Skeletal muscle tissue (tissue), 5 donors: ENCODE measurements at places on chromosomes 2 and 18. TPM values are rescaled to one million over a fixed set of nuclear protein-coding genes. Genes with fewer than 3 reads are reported as not detected.

RAPH1 gene
- 42.8 TPM for total RNA-seq

UGT1A5 gene
- total RNA-seq: not detected

CCDC121 gene
- total RNA-seq: 6.3 TPM

NOL4 gene
- total RNA-seq: not detected

SERPINB13 gene
- not detected for total RNA-seq

TUBB8B gene
- not detected for total RNA-seq

CYTIP gene
- total RNA-seq: 1.0 TPM

PLA2R1 gene
- 2.6 TPM for total RNA-seq

GYPC gene
- 238 TPM for total RNA-seq

MDH1B gene
- not detected for total RNA-seq

RHBDD1 gene
- 37.6 TPM for total RNA-seq

GNAL gene
- total RNA-seq: 2.6 TPM

DSG1 gene
- total RNA-seq: not detected

WNT6 gene
- not detected for total RNA-seq

G6PC2 gene
- 1.0 TPM for total RNA-seq

FAM136A gene
- 35.5 TPM for total RNA-seq

CHRND gene
- total RNA-seq: 32.9 TPM

IL36A gene
- total RNA-seq: not detected

CABLES1 gene
- total RNA-seq: 4.7 TPM

ANKRD30B gene
- under 0.01 TPM for total RNA-seq

UGT1A9 gene
- total RNA-seq: not detected

KCNF1 gene
- total RNA-seq: 1.6 TPM

SOWAHC gene
- total RNA-seq: 9.4 TPM

MLPH gene
- not detected for total RNA-seq

SCN9A gene
- total RNA-seq: 14.1 TPM

TLX2 gene
- not detected for total RNA-seq

RSAD2 gene
- 6.8 TPM for total RNA-seq

CCDC68 gene
- 0.52 TPM for total RNA-seq

ELMOD3 gene
- 8.9 TPM for total RNA-seq

COL6A3 gene
- total RNA-seq: 365 TPM

ESPNL gene
- total RNA-seq: 1.6 TPM

ZNF396 gene
- 1.6 TPM for total RNA-seq

IL1RL2 gene
- total RNA-seq: not detected

RUFY4 gene
- total RNA-seq: not detected

UGT1A10 gene
- total RNA-seq: not detected

CPLX4 gene
- total RNA-seq: not detected

MYO7B gene
- total RNA-seq: 1.0 TPM

PAX8 gene
- not detected for total RNA-seq

DSG4 gene
- not detected for total RNA-seq

GALR1 gene
- not detected for total RNA-seq

PRKAG3 gene
- 9.9 TPM for total RNA-seq

SGPP2 gene
- total RNA-seq: not detected

UNC50 gene
- total RNA-seq: 49.1 TPM

CIB4 gene
- total RNA-seq: not detected

PLEKHH2 gene
- 16.2 TPM for total RNA-seq
